ENCODE measurements at places on chromosomes 5 and 9. TPM values are rescaled to one million over a fixed set of nuclear protein-coding genes. Genes with fewer than 3 reads are reported as not detected.

GRCh38 chr5:180344696-180344999 is 8.5 kb downstream of the GFPT2 start:
- no peak for DNase-seq

DNA sequence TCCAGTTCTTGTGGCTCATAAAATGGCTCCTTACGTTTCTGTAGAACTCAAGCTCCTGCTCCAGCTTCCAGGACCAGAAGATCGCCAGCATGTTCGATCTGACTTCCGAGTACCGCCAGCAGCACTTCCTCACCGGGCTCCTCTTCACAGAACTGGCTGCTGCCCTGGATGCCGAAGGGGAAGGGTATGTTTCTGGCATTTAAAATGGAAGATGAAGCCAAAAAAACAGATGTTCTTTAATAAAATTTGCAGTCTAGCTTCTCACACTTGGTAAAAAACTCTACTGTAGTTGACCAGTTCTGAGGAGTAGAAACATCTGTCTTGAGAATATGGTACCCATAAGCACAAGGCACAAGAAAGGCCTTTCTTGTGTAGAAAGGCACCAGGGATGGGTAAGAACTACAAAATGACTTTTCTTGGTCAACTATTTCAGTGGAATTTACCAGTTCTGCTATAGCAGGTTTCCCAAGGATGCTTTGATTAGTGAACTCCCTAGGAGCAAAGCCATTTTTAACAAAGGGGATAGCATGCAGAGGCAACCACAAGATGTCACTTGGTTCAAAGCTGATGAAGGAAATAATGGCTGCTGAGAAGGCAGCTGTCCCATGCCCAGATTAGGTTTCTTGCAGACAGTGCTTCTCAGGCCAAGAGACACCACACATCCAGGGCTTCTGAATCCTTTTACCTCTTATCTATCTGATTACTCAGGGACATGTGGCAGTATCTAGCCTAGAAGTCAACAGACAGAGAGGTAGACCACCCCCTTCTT is 192.4 kb downstream of the DOCK8 start:
- no peak for DNase-seq

DAB2 gene
- 34.4 TPM for total RNA-seq

CDX1 gene
- not detected for total RNA-seq

DNA sequence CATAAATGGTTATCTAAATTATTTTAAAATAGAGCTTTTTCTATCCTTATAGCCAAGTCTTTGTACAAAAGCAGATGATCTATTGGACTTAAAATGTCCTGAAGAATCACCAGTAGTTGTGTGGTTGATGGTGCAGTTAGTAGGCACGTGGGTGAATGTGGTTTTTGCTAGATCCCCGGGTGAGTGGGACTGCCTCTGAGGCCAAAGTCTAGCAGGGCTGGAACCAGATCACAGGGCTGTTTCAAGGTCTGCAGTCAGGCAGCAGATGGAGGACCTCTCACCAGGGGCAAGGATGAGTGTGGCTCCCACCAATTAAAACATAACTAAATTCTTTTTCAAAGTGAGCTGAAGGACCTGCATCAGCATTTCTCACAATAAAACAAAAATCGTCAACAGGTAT is 604.7 kb upstream of the FTMT start:
- no peak for DNase-seq

- DNase-seq = no peak
Measured at GRCh38 chr5:178462816-178463215, 127.4 kb downstream of the COL23A1 start.

GRCh38 chr5:152472083-152472482 is 67.0 kb upstream of the NMUR2 start:
- DNase-seq = no peak

PCDHB3 gene
- 3.7 TPM for total RNA-seq

EIF4E1B gene
- total RNA-seq = not detected

GRCh38 chr5:43572357-43572756 is 15.5 kb upstream of the PAIP1 start:
- DNase-seq = no peak

SLC9A3 gene
- 7.8 TPM for total RNA-seq

DNA sequence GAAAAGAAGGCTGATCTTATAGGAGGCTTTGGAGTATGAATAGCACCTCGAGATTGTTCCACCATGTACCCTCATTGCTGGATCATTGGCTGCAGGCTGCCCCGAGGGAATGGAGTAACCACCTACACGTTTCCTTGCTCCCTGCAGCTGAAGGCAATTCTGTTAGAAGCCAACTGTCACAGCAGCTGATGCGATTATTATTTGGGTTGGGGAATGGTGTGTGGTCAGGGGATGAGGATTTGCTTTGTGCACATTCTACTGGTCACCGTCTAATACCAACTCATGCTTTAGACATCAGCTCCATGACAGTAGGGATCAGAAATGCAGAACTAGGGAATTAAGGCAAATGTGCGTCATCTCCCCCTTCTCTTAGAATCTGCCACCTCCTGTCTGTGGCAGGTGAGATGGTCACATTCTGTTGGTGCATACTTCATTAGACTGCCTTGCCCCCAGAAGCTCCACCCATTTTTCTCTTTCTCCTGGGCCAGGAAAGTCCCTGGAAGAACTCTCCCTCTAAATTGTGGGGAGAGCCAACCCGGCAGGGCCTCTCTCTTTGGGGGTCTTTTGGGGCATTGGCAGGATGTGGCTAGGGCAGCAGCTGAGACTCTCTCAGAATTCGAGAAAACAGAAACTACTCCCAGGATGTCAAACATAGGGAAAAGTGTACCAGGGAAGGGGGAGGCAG is 32.8 kb downstream of the NEUROG1 start:
- DNase-seq = no peak

GPR21 gene
- not detected for total RNA-seq

DNA sequence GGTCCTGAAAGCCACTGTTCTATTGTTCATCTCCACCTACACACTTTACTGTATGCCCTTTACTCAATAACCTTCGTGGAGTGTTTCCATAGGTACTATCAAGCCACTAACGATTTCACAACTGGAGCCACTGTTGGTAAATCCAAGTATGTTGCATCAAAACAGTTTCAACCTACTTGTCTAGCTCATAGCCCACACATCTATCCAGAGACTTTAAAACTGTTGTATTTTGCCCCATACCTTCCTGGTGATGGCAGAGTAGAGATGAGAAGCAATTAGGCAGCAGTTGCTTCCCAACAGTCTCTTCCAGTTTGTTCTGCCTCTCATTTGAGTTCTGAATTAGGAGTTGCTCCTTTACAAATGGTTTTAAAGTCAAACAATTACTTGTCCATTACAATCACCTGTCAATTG is 607 bp downstream of the FAXDC2 start:
- peak; percentile 37 for DNase-seq

DNA sequence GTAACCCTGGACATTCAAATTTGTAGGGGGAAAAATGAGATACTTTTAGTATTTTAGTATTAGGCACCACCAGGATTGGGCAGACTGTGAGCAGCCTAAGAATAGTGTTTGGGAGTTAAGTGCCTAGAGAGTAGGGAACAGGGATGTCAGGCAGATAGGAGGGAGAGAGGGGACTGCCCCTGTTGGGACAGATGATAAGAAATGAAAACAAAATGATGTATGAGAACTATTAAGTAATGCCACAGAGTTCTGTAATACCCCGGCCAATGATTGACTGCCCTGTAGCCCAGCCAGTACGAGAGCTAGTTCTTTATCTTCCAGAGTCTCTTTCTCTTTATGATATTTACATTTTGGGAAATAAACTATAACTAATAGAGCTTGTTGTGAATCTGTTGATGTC is 24.4 kb downstream of the ARHGAP26 start:
- no peak for DNase-seq

- DNase-seq = peak; percentile 7
Measured at GRCh38 chr9:75826314-75826713, 64.2 kb upstream of the PCSK5 start.

SGCD gene
- 55.8 TPM for total RNA-seq

DNA sequence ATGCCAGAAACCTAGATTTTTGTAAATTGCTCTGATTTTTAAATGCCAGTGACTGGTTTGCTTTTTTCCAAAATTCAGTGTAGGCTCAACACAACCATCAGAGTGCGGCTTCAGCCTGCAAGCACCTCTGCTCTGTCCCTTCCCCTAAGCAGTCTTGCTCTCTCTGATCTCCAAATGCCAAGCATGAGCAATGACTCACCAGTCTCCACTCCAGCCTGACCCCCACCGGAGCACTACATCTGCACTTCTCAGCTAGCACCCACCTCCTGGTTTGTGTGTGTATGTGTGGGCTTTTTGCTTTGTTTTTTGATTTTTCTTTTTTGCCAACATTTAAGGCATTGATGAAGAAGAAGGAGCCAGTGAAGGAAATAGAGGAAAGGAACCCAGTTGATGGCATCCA is 61.4 kb upstream of the ADRA1B start:
- DNase-seq = no peak

Measured in stomach (tissue), 19 donors.